Ovary (tissue), 10 donors: ENCODE measurements at places on chromosomes 12 and 14.

DNA sequence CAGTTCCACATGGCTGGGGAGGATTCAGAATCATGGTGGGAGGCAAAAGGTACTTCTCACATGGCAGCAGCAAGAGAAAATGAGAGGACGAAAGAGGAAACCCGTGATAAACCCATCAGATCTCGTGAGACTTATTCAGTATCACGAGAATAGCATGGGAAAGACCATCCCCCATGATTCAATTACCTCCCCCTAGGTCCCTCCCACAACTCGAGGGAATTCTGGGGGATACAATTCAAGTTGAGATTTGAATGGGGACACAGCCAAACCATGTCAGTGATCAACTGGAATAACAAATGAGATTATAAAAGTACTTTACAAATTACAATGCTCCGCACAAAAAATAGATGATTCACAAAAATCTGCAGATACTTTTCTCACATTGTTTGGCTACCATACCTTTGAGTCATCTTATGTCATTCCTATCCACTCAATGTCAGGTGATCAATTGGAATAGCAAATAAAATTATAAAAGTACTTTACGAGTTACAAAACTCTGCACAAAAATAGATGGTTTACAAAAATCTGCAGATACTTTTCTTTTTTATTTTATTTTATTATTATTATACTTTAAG, 338.9 kb downstream of the C12orf50 start:
- DNase-seq = no peak
- no peak overlapping the region for H3K4me3 ChIP-seq
- H3K4me1 ChIP-seq = peaks cover 2% of the 10 kb centered on the region
- H3K27me3 ChIP-seq = no peaks in the 10 kb centered on the region
- no peak overlapping the region for H3K27ac ChIP-seq

DNA sequence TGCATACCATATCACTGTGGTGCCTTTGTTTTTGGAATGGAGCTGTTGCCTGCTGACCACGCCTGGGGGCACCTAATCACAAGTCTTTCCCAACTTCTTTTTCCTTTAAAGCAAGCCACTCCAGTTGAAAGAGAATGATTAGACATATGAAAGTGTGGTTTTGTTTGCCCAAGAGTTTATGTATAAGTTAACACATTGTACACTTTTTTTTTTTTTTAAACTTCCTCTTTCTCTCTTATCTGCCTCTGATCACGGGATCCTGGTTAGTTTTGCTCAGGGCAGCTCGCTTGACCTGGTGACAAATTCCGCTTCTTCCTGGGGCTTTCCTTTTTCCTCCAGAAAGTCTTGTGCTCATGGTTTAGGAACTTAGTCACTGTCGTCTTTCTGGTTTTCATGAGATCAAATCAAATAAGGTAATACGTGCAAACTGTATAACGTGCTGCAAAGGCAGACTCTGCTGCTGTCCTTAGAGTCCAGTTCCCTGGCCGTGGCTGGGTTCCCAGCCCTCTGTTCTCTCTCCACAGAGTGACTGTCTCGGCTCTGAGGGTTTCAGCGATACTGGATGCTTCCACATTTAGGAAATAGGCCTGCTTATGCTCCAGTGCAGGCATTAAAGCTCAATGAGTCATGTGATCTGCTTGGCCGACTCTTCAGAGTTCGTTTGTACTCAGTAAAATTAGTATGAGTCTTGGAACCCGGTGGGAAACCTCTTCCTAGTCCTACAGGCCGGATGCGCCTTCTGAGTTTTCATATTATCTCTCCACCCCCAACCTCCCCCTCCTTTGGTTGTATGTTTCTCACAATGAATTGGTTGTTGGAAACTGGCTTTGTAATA, 15.2 kb downstream of the RASSF3 start:
- H3K27ac ChIP-seq = peak overlapping the region; percentile 4
- DNase-seq = no peak
- peak overlapping the region; percentile 5 for H3K4me3 ChIP-seq
- no peaks in the 10 kb centered on the region for H3K27me3 ChIP-seq

DNA sequence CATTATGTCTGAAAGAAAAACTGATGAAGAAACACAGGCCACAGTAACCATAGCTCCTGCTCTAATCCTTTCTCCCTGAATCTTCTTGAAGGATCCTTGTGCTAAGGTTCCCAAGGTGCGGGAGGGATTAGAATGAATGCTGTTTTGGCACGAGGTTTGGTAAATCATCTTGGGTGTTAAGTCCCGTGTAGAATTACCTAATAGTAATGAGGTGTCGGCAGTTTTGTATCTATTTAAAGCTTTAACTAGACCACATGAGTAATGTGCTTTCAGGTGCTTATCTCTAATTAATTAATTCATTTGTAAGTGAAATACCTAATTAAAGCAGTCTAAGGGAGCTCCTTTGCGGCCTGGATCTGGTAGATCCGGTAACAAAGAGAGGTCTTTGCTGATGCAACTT, 53.9 kb downstream of the GNG2 start:
- DNase-seq = no peak
- no peak overlapping the region for H3K27ac ChIP-seq
- peaks cover 2% of the 10 kb centered on the region for H3K4me1 ChIP-seq
- no peak overlapping the region for H3K4me3 ChIP-seq

DNA sequence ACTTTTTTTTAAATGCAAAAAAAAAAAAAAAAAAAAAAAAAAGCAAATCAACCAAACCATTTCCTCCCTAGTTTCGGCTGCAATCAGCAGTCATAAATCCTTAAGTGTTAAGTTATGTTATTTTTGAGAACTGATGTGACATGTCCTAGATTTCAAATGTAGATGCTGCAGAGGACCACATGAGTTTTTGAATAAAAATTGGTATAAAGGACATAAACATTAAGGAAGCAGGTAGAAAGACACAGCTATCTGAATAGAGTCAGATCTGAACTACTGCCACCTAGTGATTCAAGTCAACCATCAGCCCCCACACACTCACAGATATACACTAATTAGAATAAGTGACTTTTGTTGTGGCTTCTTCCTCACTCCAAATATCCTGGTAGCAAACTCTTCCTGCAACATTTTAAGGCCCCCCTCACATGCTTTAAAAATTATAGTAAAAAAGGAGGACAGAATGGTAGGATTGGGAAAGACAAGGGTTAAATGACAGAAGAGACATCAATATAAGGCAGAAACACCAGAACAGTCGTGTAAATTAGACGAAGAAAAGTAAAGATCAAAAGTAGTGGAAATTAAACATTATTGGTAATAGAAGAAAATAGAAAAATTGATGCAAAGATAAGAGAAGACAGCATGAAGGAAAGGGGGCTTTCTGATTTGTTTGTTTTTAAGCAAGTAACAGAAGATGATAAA, 394.5 kb upstream of the ATP2B1 start:
- H3K27ac ChIP-seq = no peak overlapping the region
- no peaks in the 10 kb centered on the region for H3K4me1 ChIP-seq
- no peaks in the 10 kb centered on the region for H3K36me3 ChIP-seq
- no peak overlapping the region for H3K4me3 ChIP-seq
- no peaks in the 10 kb centered on the region for H3K27me3 ChIP-seq

DNA sequence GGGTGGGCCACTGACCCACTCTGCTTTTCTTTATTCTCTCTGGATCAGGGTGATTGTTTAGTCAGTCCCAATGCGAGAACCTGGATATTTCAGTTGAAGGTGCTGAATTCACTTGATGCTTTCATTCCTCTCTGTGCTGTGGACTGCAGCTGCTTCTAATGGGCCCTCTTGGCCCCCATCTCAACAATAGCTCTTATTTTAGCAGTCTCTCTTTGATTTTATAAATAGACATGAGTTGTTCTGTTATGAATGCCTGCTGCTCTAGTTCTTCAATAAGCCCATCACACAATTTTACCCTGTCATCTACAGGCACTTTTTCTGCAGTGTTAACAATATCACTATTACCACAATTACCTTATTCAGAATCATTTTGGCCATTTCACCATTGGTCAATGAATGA, 54.1 kb upstream of the YARS2 start:
- H3K36me3 ChIP-seq = no peaks in the 10 kb centered on the region
- no peak for DNase-seq
- no peaks in the 10 kb centered on the region for H3K27me3 ChIP-seq
- no peaks in the 10 kb centered on the region for H3K4me1 ChIP-seq
- no peak overlapping the region for H3K4me3 ChIP-seq
- no peak overlapping the region for H3K27ac ChIP-seq

DNA sequence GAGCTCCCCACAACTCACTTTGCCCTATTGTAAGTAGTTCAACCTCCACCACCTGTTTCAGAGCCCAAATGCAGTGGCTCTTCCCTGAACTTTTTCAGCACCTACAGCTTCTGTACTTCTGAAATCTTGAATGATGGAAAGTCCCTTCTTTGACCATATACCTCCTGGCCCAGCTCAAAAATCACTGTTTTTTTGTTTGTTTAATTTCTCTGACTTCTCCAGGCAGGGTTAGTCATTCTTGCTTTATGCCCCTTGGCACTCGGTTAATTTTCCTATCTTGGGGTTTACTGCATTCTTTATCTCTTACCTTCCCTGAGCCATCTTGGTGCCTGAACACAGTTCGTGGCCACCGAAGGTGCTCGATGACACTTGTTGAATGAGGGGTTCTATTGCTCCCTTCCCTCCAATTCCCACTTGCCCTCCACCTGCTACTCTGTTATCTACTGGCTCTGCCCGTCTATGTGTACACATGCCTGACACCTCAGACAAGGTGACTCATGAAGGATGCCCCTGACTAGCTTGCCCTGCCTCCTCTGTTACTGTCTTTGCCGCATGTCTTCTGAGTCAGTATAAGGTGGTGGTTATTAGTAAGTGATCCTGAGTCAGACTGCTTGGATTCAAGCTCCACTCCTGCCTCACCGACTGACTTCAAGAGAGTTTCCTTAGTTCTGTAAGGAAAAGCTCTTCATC, 4.4 kb downstream of the AMHR2 start:
- H3K27ac ChIP-seq = no peak overlapping the region
- peaks cover 18% of the 10 kb centered on the region for H3K4me1 ChIP-seq
